ENCODE measurements at places on chromosomes 13 and 19.

DNA sequence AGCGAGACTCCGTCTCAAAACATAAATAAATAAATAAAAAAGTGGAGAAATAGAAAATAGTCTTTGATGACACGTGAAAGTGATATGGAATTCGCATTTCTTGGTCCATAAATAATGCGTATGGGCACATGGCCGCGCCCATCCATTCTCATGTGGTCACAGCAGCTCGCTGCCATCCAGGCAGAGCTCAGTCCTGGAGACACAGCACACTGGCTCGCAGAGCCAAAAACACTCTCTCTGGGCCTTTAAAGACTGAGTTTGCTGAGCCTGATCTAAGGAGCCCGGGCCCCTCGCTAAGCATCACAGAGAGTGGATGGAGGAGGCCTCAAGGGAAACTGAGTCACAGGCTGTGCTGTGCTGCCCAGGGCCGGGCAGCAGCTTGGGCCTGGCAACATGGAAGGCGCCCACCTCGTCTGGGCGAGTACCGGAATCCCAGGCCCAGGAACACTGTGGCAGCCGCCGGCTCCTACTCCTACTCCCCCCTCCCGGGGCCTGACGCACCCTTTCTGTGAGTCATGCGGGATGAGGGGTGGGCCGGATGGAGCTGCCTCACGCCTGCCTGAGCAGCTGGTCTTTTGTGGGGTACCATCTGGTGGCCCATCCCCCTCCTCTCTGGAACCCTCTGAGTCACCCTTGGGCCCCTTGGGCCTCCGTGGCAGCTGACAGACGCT lies 28.9 kb upstream of the CACTIN start:
- DNase-seq: no peak

- no peak for DNase-seq
Measured at GRCh38 chr19:55459551-55459949, 1.9 kb downstream of the ISOC2 start.

- no peak for DNase-seq
Measured at GRCh38 chr13:101614491-101614890, 162.0 kb downstream of the ITGBL1 start.

GRCh38 chr13:28637714-28638355 lies 21.1 kb upstream of the POMP start:
- no peak for DNase-seq
